CD4-positive, alpha-beta T cell (primary cell): ENCODE measurements at places on chromosomes 3 and 15. TPM values are rescaled to one million over a fixed set of nuclear protein-coding genes. Genes with fewer than 3 reads are reported as not detected.

Gene DISP2
- total RNA-seq = 0.03 TPM

Gene SLC6A20
- total RNA-seq = not detected

Gene NR1I2
- not detected for total RNA-seq

Gene GOLGA8R
- 1.5 TPM for total RNA-seq

Gene GABRB3
- total RNA-seq = not detected

Gene FEZF2
- not detected for total RNA-seq

Gene OR5AC2
- not detected for total RNA-seq

Gene NR2E3
- total RNA-seq = not detected

Gene THBS1
- total RNA-seq = 9.5 TPM

Gene RTP3
- not detected for total RNA-seq

Gene SPTSSB
- total RNA-seq = 0.11 TPM

Gene UMPS
- total RNA-seq = 19.7 TPM

Gene EEF1AKMT4
- total RNA-seq = not detected

Gene TGFBR2
- 203 TPM for total RNA-seq

Gene CHRNA3
- not detected for total RNA-seq

Gene SSR3
- total RNA-seq = 78.8 TPM

Gene RBMS3
- total RNA-seq = 1.7 TPM

Gene PLAAT1
- not detected for total RNA-seq

Gene ECE2
- not detected for total RNA-seq

Gene UROC1
- total RNA-seq = not detected

Gene MESP1
- not detected for total RNA-seq

Gene CFAP100
- total RNA-seq = not detected

Gene ATP13A5
- total RNA-seq = not detected

Gene GABRR3
- not detected for total RNA-seq

Gene GPR87
- not detected for total RNA-seq

Gene COL6A6
- not detected for total RNA-seq

Gene ACKR2
- total RNA-seq = not detected

Gene POLQ
- 0.17 TPM for total RNA-seq

Gene ADAMTS17
- total RNA-seq = 13.2 TPM

Gene CYP1A2
- not detected for total RNA-seq

Gene ADGRG7
- total RNA-seq = not detected

Gene ALS2CL
- total RNA-seq = 45.8 TPM

Gene GNAT1
- total RNA-seq = 0.28 TPM

Gene TNFAIP8L3
- total RNA-seq = not detected

Gene INKA1
- 0.85 TPM for total RNA-seq

Gene SLC12A1
- total RNA-seq = not detected

Gene ALDH1L1
- not detected for total RNA-seq
